Ecto neural progenitor cell (in vitro differentiated cells): ENCODE measurements at places on chromosomes 3 and 15.

- no peak for DNase-seq
Observed at GRCh38 chr3:140505213-140505612, 172.7 kb upstream of the TRIM42 start.

GRCh38 chr15:45276831-45277230 is 24.8 kb downstream of the SLC28A2 start:
- DNase-seq, result no peak

- peak; percentile 52 for DNase-seq
Observed at GRCh38 chr15:40045572-40046217, 6.7 kb upstream of the SRP14 start.

DNA sequence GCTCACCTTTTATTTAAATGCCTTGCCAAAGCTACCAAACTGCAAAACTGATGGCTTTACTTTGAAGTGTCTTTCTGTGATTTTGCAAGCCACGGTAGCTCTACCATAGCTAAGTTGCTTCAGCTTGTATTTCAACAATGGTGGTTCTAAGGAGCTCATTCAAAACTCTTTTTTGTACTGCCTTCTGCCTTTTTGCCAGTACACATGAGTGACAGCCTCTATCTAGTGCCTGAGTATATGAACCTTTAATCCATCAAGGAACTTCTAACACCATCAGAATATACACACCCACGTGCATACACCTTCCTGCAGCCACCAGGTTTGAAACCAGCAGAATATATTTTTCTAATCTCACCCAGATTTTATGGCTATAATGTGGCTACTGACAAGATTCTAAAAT is 10.4 kb upstream of the NR2F2 start:
- no peak for DNase-seq

GRCh38 chr15:70799667-70800450 is 36.5 kb upstream of the UACA start:
- no peak for DNase-seq
